ENCODE measurements at places on chromosomes 2 and 18.

DNA sequence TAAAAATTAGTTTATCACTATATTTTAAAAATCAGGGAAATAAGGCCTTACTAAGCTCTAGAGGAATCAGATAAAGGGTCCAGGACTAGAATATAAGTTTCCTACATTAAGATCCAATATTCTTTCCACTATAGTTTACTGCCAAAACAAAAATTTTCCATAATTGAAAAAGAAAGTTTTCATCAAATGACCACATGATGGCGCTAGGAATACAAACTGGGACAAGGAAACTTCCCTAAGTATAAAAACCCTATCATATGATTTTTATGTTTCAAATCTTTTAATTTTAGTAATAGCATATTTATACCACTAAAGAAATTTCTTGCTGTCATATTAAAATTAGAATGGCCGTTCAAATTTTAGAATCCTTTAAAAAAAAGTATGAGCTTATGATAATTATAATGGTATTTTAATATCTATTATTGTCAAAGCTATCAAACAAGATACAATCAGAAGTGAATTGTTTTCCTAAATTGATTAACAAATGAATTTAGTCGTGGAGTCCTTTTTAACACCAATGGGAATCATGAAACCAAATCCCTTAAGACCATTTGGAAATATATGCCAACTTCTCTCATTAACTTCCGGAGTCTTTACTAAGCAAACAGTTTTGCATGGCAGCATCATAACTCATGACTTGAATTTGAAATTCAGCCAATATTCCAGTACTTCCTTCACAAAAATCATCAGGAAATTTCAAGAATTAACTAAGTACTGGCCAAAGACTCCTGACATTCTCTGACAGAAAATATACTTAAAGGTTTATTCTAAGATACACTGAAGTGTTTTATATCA, 70.3 kb downstream of the SCN1A start:
- DNase-seq, result no peak

DNA sequence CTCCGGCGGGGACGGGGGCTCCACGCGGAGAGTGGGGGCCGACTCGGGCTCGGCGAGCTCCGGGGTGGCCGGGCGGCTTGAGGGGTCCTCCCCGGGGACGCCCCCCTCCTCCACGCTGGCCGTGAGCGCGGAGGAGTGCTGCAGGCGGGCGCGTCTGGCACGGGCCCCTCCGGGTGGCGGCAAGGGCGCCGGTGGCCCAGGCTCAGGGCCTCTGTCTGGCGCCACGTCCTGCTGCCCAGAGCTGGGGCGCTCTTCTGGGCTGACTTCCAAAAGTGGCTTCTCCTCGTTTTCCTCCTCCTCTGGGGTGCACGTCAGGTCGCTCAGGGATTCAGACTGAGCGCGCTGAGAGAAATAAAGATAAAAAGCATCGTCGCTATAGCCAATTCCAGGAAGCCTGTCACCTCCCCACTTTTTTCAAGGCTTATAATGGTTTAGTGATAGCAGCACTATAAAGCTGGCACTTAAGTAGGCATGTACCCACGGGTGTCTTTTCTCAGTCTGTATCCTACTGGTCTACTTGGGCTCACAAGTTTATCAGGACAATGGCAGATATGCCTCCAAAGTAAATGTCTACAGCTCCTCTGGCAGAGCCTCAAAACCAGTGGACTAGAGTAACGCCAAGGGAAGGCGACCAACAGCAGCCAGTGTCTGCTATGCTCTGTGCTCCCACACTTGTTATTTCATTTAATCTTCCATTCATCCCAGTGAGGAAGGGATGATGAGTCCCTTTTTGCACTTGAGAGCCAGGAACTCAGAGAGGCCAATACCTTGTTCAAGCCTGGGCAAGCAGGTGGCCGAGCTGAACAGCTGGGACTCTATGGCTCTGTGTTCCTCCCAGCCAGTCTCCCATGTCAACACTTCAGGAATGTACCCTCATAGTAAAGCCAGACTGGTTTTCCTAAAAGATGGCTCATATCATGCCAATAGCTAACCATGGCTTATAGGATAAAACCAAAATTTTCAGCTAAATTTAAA, 92.6 kb upstream of the MGAT4A start:
- DNase-seq, result no peak

GRCh38 chr2:88563129-88563528, 64.1 kb downstream of the EIF2AK3 start:
- no peak for DNase-seq

GRCh38 chr2:150485871-150486538, 1.5 kb downstream of the RND3 start:
- DNase-seq, result peak; percentile 56

- DNase-seq, result no peak
Measured at GRCh38 chr2:12761104-12761503, 44.4 kb downstream of the TRIB2 start.

- DNase-seq, result no peak
Measured at GRCh38 chr2:213691351-213691750, 407.1 kb downstream of the SPAG16 start.

DNA sequence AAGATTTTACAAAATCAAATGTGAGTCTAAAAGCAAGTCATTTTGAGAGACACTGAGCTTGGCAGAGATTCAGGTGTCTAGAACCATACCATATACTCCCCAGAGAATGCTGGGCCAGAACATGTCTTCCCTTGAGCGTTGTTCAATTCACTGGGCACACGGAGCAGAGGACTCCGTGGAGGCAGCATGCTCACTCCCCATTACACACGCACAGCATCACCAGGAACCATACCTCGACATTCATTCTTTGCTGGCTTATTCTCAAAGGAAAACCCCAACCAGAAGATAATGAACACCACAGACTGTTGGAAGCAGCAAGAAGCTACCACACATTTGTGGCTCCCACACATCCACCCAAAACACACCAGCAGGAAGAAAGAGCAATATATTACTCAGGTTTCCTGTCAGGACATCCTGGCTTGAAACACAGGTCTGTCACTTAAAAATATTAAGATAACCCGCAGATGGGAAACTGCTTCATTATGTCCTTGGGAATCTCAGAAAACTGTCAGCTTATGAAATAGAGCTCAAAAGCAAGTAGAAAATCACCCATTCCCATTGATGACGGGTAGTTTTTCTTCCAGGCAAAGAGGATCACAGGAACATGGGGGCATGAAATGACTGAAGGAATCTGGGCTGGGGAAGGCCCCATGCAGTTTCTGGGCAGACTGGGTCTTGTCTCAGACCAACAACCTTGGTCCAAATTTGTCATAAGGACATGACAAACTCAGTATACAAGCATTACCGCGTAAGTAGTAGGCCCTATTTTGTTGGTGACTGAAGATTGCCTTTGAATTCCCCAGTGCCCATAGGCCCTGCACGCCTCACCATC, 46.4 kb downstream of the PCBP1 start:
- DNase-seq, result no peak

DNA sequence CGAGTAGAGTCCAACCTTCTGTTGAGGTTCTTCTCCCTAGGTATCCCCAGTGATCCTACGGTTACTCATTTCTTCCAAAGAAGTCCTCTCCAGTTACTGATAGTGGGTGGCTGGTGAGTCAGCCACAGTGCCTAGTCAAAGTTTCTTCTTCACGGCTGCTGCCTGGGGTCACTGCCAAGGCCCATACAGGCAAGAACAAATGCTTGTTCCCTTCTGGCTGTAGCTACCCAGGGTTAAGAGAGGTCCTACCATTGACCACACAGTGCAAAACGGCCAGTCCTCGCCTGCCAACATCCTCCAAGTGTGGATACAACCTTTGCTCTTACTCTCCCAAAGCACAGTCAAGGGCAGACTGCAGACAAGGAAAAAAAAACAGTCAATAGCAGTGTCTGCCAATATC, 2.9 kb upstream of the PTPN4 start:
- DNase-seq, result no peak

DNA sequence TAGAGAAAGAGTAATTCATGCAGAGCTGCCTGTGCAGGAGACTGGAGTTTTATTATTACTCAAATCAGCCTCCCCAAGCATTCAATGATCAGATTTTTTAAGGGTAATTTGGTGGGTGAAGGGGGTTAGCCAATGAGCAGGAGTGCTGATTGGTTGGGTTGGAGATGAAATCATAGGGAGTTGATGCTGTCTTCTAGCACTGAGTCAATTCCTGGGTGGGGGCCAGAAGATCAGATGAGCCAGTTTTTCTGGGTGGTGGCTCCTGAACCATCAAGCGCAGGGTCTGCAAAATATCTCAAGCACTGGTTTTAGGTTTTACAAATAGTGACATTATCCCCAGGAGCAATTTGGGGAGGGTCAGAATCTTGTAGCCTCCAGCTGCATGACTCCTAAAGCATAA, 312.8 kb upstream of the THSD7B start:
- DNase-seq, result no peak

DNA sequence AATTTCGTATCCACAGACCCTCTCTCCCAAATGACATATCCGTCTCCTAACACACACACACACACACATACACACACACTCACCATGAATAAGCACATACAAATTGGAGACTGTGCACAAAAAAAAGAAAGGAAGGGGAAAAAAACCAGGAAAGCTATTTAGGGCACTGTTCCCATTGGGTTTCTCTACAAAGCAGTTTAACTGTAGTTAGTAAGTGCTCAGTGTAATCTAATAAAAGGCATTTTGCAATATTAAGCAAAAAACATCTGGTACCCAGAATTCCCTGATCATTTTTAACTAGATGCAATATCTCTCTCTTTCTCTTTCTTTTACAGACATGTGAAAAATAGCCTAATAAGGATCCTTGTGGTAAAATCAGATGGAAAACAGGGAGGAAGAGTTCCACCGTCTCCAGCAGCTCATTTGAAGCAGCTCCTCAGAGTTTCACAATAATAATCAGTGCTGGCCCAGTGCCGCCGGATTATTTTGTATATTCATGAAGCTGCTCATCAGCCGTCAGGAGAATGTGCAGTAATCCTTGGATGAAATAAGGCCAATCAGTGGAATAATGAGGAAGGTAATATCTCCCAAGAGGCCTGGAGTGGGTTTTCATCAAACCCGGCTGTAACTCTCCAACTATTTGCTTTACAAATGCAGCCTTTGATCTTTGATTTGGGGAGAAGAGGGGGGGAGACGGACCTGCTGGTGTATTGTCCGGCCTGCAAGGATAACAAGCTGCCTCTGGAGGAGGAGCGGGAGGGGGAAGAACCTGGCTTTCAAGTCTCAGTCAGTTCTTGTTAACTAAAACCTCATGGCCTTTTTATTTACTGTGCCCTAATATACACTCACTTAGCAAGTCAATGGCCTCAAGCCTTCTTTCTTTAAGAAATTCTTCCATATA, 227.6 kb upstream of the SMIM21 start:
- no peak for DNase-seq

GRCh38 chr2:197810016-197810415, 5.6 kb downstream of the PLCL1 start:
- no peak for DNase-seq

DNA sequence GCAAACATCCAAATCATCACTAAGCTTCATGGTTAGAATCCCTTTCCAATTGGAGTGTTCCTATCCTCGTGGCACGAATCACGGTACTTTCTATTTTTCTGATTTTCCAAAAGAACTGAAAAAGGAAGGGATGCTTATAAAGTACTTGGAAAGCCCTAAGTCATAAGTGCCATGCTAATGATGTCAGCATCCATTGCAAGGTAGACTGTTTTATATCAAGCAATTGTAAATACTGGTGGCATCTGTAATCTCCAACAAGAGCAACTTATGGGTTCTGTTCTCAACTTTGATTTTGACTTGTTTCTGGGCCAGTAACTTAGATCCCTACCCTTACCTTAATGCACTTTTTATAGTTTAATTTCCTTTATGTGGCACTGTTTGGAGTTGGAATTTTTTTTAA, 619.5 kb downstream of the BCL11A start:
- DNase-seq, result no peak

- DNase-seq, result no peak
Measured at GRCh38 chr2:196286821-196287220, 115.4 kb upstream of the STK17B start.

DNA sequence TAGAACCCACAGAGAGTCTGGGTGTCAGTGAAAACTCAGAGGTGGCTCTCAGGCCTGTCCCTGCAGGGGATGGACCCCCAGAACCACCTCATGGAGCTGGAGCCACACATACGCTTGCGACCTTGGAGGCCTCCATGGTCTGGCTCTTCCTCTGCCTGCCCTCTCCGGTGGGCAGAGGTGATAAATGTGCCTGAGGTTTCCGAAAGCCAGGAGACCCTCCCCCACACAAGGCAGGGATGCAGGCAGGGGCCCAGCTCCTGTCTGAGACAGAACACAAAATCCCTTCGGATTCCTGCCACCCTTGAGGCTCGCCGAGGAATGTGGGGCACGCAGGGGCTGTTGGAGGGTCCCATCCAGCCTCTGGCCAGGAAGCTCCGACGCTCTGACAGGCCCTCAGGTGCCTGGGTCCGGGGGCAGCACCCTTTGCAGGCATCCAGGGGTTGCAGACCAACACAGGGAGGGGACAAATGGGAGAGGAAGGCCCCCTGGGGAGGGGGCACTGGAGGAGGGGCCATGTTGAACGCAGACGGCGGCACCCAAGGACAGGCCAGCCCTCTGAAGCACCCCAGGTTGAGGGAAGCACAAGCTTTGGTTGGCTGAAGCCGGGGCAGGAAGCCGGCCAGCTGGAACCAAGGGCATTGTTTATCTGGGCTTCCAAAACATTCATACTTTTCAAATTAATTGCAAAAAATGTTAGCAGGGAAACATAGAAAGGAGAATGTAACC, 4.1 kb upstream of the SNED1 start:
- no peak for DNase-seq

DNA sequence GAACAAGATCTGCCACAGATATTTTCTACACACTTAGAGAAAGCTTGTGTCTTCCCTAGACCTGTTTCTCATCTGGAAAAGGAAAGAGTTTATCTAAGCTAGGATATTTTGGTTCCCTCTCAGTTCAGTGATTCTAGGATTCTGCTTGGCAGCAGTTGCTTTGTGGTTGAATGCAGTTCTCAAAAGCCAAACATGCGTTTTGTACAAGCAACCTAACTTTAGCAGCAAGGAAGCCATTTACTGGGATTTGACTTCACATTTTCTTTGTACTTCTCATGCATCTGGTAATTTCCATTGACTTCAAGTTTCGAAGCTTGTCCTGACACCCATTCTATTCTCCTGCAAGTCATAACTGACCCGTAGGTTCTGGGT, 33.3 kb downstream of the VSNL1 start:
- no peak for DNase-seq

GRCh38 chr2:239697399-239698164, 296.8 kb upstream of the HDAC4 start:
- no peak for DNase-seq

GRCh38 chr18:60466677-60467076, 94.1 kb upstream of the MC4R start:
- DNase-seq, result no peak

DNA sequence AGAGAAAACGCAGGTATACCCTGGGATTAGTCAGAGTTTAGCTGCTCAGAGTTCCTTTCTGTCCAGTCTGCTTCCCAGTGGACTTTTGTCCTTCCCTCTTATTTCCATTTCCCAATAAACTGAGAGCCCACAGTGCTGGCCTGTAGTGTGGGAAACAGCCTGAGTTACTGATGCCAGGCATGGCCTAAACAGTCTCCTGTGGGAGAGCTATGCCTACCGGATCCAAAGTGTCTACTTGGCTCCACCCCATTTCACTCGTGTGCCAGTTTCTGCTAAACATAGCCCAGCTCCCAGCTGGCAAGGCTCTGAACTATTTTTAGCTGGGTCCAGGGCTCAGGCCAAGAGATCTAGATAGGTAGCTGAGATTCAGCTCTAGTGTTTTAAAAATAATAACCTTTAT, 15.6 kb upstream of the PPP1CB start:
- DNase-seq, result no peak
